ENCODE measurements at places on chromosomes 13 and 19.

- no peak for DNase-seq
Observed at GRCh38 chr13:42367831-42368230, 95.9 kb downstream of the AKAP11 start.

DNA sequence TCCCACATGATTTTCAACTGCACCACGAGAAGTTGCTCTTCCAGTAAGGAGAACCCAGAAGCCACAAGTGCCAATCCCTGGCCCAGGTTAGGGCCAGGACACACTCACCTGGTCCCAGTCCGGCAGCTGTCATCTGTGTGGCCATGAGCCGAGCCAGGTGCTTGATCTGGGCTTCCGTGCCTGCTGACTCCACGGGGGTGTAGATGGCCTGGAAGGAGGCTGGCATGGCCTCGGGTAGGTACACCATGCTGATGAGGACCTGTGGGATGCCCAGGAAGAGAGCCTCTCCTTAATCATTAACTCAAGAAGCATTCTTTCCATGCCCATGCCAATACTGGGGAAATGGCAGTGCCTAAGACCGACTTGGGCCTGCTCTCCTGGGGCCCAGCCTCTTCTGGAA lies 19.9 kb upstream of the RSPH6A start:
- no peak for DNase-seq

GRCh38 chr19:19304186-19304965 lies 15.9 kb downstream of the SUGP1 start:
- no peak for DNase-seq

- peak; percentile 33 for DNase-seq
Observed at GRCh38 chr19:8702350-8702749, 3.8 kb upstream of the ACTL9 start.

- DNase-seq = no peak
Observed at GRCh38 chr19:14006766-14007562, 844 bp upstream of the RFX1 start.
